Glomerular endothelial cell (primary cell): ENCODE measurements at places on chromosomes 1 and 21.

DNA sequence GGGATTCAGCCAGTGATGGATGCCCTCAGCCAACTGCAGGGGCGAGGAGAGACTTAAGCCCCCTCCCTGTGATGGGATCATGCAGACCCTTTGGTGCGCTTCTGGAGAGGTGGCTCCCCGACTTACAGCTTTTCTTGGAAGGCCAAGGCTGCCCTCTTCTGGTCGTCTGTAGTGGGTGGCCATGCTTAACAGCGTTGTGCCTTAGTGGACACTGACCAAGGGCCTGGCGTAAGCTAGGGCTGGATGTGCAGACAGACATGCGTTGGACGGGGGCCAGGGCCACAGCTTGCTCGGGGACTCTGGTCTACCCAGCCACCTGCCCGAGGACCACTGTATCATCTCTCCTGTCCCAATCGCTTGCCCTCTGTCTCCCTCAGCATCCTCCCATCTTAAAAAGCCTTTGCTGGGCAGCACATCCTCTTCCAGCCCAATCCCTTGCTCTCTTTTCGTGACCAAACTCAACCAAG lies 5.5 kb downstream of the AZIN2 start:
- peak; percentile 51 for DNase-seq

DNA sequence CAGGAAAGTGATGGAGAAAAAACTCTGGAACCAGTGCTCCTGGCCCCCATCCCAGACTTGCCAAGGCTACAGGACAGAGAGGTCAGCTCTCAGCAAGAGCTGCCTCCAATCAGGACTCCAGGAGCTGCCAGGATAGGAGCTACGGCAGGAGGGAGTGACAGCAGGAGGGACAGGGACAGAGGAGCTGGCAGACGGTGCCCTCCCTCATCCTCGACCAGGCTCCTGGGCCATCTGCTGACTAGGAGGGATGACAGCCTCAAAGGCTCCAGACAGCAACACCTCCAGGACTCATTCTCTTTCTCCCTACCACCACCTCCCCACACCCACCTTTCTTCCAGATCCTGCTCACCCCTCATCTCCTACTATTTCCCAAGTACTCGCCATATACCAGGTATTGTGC lies 22.7 kb downstream of the DLGAP3 start:
- DNase-seq = no peak

- no peak for DNase-seq
Observed at GRCh38 chr1:162846256-162847212, 14.4 kb downstream of the CCDC190 start.

DNA sequence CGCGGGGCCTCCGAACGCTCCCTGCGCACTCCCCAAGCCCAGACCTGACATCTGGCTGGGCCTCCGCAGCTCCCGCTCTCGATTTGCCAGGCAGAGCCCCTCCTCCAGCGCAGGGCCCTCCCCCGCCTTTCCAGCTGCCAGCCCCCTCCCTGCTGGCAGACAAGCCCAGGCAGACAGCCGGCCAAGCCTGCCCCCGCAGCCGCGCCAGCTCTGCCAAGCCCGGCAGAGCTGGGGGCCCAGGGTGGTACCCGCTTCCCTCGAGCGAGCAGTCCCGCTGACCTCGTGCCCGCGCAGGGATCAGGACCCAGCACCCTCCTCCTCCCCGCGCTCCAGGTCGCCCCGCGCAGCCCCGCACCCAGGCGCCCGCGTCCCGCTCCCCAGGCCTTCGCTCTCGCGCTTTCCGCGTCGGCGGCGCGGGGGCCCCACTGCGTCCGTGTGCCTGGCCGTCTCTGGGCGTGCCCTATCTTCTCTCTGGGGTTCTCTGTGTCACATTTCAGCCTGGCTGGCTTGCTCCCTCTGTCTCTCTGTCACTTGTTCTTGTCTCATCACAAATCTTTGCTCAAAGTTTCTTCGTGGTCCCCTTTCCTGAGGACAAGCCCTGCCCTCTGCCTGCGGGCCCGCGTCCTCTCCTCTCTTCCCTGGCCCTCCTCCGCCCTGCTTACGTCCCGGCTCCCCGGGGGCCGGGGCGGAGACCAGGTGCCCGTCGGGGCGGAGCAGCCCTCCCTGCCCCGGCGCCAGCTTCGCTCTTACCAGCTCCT lies 580 bp downstream of the INKA2 start:
- DNase-seq = no peak

GRCh38 chr1:2535455-2535854 lies 5.4 kb upstream of the HES5 start:
- no peak for DNase-seq

DNA sequence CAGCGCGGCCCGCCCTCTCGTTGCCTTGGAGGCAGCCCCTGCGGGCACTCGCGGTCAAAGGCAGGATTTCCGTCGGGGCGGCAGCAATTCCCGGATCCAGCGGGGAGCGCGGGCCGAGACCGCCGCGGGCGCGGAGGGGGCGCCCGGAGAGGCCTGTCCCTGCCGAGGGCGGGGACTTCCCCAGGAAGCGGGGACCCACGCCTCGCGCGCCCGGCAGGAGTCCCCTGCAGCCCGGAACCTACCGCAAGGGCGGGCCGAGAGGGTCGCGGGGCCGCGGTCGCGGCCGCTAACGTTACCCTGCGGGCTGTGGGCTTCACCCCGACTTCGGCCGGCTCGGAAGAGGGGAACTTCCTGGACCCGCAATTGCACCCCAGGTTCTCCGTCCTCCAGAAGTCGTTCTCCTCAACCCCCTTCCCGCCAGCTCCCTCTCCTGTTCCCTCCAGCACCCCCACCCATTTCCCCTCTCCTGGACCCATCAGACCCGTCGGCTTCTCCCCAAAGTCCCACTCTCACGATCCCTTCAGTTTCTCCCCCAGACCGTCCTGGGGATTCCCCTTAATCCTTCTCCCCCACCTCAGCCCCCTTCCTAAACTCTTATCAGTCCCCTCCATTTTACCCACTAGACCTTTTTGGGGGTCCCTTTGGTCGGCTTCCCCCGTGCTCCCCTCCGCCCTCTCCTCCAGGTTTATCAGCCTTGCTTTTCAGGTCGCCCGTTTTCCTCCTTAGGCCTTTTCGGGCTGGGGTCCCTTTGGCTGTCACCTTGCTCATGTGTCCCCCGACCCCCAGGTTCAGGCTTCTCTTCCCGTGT lies 604 bp downstream of the FGR start:
- DNase-seq = no peak

GRCh38 chr1:216457356-216457755 lies 34.1 kb upstream of the USH2A start:
- no peak for DNase-seq

DNA sequence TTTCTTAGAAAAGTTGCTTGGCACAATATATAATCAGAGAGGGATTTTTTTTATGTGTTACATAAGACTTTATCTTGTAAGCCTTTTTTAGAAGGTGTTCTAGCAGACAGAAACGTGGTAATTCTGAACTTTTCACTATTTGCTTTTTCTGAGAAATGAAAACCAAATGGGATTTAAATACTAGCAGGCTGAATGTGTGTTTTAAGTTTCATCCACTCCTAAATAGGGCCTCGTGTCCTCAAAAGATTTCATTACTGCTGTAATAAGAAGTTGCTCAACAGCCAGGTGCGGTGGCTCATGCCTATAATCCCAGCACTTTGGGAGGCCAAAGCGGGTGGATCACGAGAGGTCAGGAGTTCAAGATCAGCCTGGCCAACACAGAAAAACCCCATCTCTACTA lies 44.7 kb upstream of the FMO2 start:
- DNase-seq = no peak

DNA sequence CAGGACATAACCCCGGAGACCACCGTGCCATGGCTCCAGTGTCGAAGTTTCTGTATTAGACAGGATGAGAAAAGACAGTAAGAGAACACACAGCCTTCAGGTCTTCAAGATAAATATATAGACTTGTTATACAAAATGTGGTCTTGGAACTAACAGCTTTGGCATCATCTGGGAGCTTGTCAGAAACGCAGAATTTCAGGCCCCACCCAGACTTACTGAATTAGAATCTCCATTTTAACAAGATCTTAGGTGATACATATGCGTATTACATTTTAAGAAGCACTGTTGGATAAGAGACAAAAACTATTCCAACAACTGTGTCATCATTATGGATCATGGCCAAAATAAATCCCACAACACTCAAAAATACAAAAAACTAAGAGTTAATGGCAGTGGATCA lies 239.3 kb downstream of the ASTN1 start:
- DNase-seq = no peak

GRCh38 chr1:29256979-29257804 lies 20.9 kb downstream of the PTPRU start:
- DNase-seq = no peak

GRCh38 chr1:81664341-81664740 lies 136.4 kb upstream of the ADGRL2 start:
- DNase-seq = no peak

DNA sequence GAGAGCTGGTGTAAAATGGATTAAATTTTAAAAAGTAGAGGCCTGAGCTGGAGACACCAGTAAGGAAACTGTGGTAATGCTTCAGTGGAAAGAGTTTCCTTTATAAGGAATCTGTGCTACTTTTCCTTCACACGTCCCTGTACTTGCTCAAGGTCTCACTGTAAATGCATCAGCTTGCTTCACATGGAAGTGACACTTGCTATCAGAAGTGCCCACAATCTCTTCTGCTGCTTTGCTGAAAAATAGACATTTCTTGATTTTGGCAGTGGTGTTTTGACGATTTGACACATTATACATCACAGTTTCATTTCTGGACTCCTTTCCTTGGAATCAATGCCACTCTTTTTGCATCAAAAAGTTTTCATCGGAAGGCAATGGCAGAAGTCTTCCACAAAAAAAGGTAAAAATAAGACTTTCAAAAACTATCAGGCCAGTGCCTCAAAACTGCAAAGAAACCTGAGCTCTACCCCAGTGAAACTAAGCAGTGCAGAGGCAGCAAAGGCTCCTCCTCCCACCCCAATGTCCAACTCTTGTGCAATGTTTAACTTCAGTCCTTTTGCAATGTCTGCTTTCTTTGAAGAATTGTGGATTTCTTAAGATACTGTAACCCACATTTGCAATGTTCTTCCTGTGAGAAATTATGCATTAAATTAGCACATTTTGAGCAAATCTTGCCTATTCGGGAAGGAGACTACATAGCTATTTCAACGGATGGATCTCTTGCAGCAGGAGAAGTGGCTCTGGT lies 18.4 kb upstream of the TSPAN2 start:
- DNase-seq = no peak

GRCh38 chr1:91735266-91735845 lies 150.6 kb downstream of the TGFBR3 start:
- DNase-seq = no peak

DNA sequence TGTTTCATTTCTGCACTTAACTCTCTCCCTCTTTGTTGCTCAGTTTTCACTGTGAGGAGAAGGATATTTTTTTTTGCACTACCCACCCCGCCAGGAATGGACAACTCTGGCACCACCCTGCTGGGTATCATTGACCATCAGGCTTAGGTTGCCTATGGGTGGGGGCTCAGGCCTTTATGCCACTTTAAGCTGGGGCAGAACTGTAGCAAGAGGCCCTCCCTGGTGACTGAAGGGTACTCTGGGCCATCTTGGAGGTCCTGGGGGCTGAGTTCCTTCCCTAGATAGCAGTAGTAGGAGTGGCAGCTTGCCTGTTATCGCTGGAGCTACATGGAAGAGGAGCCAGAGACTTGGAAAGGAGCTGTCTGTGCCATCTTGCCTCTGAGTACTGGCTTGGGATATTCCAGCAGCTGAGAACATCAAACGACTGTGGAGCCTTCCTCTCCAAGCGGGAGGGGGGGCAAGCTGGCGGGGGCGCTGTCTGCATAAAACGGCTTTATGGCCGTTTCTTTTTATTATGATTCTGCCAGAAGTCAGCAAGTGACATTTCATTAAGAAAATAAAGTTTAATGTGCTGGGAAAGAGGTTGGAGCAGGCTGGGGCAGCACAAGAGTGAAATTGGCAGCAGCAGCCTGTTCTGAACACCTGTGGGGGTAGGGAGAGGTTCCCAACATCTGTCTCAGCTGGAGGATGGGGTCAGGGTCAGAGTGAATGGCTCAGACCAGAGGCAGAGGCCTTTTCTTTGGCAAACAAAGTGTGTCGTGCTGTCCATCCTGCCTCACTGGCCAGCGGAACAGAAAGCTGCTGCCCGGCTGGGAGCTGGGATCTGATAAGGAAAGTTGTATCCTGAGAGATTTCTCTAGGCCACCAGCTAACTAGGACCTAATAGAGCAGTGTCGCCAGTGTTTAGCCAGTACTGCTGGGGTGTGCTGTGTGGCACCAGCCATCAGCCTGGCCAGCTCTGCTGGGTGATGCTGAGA lies 32.9 kb downstream of the TMEM53 start:
- DNase-seq = no peak

GRCh38 chr1:41517062-41517438 lies 32.6 kb upstream of the EDN2 start:
- DNase-seq = no peak
